ENCODE measurements at places on chromosomes 7 and 10.

DNA sequence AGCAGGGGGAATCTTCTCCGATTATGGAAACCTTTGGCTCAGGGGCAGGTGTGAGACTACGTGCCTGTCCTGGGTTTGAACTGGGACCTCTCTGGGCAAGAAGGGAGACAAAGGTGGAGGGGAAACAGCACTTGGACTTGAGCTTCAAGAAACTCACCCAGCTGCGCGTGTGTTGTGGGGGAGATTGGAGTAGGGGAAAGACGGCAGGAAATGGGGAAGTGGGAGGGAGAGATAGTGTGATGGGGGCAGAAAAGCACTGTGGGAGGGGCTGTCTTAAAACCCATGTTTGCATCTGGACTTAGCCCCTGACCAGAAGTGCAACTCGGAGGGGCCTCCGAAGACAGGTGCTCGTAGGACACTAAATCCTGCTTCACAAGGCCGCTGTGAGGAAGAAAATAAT lies 107.0 kb downstream of the HIP1 start:
- H3K4me1 ChIP-seq = peaks cover 3% of the 10 kb centered on the region
- DNase-seq = no peak
- no peak overlapping the region for H3K27ac ChIP-seq
- H3K36me3 ChIP-seq = no peaks in the 10 kb centered on the region
- no peaks in the 10 kb centered on the region for H3K27me3 ChIP-seq
- H3K4me3 ChIP-seq = no peak overlapping the region

GRCh38 chr10:114142018-114142417 lies 32.0 kb downstream of the CCDC186 start:
- H3K27me3 ChIP-seq = no peaks in the 10 kb centered on the region
- H3K36me3 ChIP-seq = peaks cover 26% of the 10 kb centered on the region
- no peak overlapping the region for H3K27ac ChIP-seq
- no peaks in the 10 kb centered on the region for H3K4me1 ChIP-seq
- no peak overlapping the region for H3K4me3 ChIP-seq

- DNase-seq = no peak
- H3K36me3 ChIP-seq = no peaks in the 10 kb centered on the region
- no peak overlapping the region for H3K27ac ChIP-seq
- no peak overlapping the region for H3K4me3 ChIP-seq
- no peaks in the 10 kb centered on the region for H3K27me3 ChIP-seq
These were observed 572.8 kb downstream of the REEP3 start for GRCh38 chr10:64093946-64094535.

DNA sequence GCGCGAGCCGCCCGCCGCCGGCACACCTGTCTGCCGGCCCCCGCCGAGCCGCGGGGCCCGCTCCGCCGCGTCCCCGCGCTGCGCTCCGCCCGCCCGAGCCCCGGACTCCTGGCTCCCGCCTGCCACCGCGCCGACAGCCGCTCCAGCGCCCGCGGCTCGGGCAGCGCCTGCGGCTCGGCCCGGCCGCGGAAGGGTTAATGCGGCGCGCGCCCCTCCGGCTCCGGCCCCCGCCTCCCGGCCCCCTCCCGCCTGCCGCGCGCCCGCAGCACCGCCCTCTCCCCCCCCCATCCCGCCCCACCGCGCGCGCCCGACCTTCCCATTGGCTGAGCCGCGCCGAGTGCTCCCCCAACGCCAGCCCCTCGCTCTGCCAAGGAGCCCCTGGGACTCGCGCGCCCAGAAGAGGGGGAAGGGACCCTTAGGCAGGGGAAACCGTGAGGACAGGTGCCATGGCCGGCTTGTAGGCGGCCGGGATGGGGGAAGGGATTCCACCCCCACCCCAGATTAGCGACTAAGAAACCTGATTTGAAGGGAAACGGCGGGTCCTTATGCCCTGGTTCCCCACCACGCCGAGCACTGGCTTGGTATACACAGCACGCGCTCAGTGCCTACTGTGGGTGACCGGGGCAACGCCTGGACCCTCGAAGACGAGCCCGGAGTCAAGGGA lies at the start of gene KCNH2:
Gene KCNH2, minus strand, starts transcription at position 196 of the 664 bp plus-strand sequence. CDS start 408 bp downstream, outside the sequence.
- no peaks in the 10 kb centered on the region for H3K36me3 ChIP-seq
- peak; percentile 80 for DNase-seq
- no peak within 1 kb of the TSS for H3K27ac ChIP-seq
- H3K4me3 ChIP-seq = peak within 1 kb of the TSS; percentile 23
- H3K27me3 ChIP-seq = peaks cover 40% of the 10 kb centered on the region

GRCh38 chr7:122764020-122764419 lies 61.3 kb upstream of the RNF148 start:
- H3K4me1 ChIP-seq = no peaks in the 10 kb centered on the region
- no peaks in the 10 kb centered on the region for H3K36me3 ChIP-seq
- H3K4me3 ChIP-seq = no peak overlapping the region
- no peak for DNase-seq
- H3K27ac ChIP-seq = no peak overlapping the region

DNA sequence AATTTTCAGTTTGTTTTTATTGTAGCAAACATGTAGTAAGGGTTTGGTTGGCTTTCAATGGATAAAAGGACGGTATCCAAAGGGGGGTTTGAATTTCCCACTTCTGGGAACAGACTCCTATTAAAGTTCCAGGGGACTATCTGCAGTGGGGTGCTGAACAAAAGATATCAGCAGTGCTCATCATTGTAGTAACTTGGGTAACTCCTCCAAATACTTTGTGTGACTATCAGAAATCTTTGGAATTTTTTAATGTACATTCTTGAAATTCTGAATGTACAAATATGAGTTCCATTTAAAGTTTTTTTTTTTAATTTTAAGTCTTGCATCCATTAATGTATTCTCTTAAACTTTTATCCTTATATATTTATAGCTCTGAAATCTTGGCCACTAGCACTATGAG lies 42.1 kb downstream of the CYP51A1 start:
- no peak for DNase-seq
- H3K4me1 ChIP-seq = no peaks in the 10 kb centered on the region
- no peaks in the 10 kb centered on the region for H3K27me3 ChIP-seq
- peaks cover 60% of the 10 kb centered on the region for H3K36me3 ChIP-seq
- H3K4me3 ChIP-seq = no peak overlapping the region

DNA sequence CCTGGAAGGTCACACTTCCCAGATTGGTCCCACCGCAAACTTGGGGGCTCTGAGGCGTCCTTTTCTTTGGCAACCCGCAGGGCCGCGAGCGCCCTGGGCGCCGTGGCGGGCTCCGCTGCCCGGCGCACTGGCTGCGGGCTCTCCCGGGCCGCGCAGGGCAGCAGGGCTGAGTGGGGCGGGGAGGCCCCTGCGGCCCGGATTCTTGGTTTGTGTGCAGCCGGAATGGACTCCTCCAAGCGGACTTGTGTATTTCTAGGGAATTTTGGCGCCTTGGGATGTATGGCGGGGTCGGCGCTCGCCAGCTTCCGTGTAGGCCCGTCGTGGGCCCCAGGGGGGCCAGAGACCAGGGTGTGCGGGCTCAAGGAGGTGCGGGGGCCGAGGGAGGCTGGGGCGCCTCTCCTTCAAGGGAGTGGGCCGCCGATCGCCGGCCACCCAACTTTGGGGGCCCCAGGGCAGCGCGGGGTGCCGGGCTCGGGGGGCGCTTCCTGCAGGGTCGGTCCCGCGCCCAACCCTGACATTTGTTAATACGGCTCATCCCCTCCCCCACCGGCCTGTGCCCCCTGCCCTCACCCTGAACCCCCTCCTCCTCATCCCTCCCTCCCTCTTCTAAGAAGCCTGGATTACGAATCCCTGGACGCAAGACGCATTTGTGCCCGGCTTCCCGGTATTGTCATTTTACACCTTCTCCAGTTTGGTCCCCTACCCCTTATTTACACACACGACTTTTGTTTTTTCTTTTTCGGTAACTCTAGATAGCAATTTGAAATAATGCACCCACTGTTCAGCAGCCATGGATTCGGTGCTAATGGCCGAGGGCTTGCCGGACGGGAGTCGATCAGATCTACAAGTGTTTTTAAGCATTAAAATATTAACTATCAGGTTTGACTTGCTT lies 2.5 kb downstream of the TCF7L2 start:
- H3K4me3 ChIP-seq = peak overlapping the region; percentile 75
- H3K27ac ChIP-seq = peak overlapping the region; percentile 91
- no peaks in the 10 kb centered on the region for H3K27me3 ChIP-seq
- peaks cover 48% of the 10 kb centered on the region for H3K4me1 ChIP-seq

- no peaks in the 10 kb centered on the region for H3K4me1 ChIP-seq
- DNase-seq = no peak
- no peaks in the 10 kb centered on the region for H3K36me3 ChIP-seq
- H3K27me3 ChIP-seq = no peaks in the 10 kb centered on the region
- no peak overlapping the region for H3K27ac ChIP-seq
- no peak overlapping the region for H3K4me3 ChIP-seq
These were observed 102.2 kb downstream of the JCAD start for GRCh38 chr10:29957236-29957635.

DNA sequence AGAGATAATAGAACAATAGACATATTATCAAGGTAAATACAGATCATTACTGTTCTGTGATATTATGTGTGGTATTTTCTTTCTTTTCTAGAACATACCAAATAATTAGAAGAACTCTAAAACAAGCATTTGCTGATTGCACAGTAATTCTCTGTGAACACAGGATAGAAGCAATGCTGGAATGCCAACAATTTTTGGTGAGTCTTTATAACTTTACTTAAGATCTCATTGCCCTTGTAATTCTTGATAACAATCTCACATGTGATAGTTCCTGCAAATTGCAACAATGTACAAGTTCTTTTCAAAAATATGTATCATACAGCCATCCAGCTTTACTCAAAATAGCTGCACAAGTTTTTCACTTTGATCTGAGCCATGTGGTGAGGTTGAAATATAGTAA lies 185.5 kb downstream of the CFTR start:
- no peak for DNase-seq
- H3K27ac ChIP-seq = no peak overlapping the region
- peaks cover 21% of the 10 kb centered on the region for H3K4me1 ChIP-seq
- no peaks in the 10 kb centered on the region for H3K36me3 ChIP-seq

DNA sequence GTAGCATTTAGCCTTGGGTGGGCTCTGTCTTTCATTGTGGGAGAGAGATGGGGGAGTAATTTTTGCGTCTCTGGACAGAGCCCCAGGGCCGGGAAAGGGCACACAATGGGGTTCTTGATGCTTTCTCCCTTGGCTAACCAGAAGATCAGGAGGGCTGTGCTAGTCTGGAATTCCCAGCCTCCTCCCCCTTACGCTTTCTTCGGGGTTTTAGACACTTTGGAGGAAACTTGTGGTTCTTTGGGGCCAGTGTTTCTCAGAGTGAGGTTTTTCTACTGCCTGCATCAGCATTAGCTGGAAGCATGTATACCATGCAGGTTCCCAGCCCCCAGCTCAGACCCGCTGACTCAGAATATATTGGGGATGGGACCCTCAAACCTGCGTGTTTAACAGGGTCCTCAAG lies 7.0 kb downstream of the NEURL1 start:
- peaks cover 13% of the 10 kb centered on the region for H3K4me1 ChIP-seq
- H3K36me3 ChIP-seq = no peaks in the 10 kb centered on the region
- DNase-seq = no peak
- peaks cover 54% of the 10 kb centered on the region for H3K27me3 ChIP-seq
- no peak overlapping the region for H3K27ac ChIP-seq

DNA sequence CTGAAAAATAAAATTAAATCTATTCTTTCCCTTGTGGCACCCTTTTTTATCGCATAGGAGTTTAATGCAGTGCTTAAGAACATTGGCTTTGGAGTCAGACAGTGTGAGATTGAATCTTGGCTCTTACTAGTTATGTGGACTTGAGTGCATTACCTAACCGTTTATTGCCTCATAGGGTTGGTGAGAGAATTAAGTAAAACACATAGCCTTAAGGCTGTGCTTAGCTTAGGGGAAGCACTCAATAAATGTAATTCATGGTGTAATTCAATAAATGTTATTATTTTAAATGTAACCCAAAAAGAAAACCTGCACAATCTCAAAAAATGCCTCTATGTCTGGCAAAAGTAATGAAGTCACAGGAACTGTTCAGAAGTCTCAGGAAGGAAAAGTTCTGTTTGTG lies 2.7 kb downstream of the STK17A start:
- H3K4me1 ChIP-seq = peaks cover 67% of the 10 kb centered on the region
- peak overlapping the region; percentile 97 for H3K27ac ChIP-seq
- H3K36me3 ChIP-seq = peaks cover 24% of the 10 kb centered on the region
- no peak for DNase-seq
- H3K4me3 ChIP-seq = peak overlapping the region; percentile 66

DNA sequence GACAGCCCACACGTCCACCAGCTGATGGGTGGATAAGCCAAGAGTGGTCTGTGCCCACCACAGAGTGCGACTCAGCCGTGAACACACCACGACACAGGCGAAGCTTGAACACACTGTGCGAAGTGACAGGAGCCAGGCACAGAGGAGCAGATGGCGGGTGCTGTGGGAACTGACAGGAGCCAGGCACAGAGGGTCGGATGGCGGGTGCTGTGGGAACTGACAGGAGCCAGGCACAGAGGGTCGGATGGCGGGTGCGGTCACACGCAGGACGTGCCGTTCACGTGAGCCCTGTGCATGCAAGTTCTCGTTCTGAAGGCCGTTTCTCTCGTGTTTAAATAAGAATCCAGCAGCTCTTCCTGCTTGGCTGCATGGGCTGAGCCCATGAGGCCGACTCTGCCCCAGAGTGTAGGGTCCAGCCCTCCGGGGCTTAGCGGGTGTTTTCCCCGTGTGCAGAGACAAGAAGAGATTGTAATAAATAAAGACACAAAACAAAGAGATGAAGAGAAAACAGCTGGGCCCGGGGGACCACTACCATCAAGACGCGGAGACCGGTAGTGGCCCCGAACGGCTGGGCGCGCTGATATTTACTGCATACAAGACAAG lies 5.9 kb upstream of the ADAP1 start:
- H3K4me1 ChIP-seq = no peaks in the 10 kb centered on the region
- no peaks in the 10 kb centered on the region for H3K27me3 ChIP-seq
- no peak for DNase-seq
- H3K36me3 ChIP-seq = no peaks in the 10 kb centered on the region
- no peak overlapping the region for H3K4me3 ChIP-seq

DNA sequence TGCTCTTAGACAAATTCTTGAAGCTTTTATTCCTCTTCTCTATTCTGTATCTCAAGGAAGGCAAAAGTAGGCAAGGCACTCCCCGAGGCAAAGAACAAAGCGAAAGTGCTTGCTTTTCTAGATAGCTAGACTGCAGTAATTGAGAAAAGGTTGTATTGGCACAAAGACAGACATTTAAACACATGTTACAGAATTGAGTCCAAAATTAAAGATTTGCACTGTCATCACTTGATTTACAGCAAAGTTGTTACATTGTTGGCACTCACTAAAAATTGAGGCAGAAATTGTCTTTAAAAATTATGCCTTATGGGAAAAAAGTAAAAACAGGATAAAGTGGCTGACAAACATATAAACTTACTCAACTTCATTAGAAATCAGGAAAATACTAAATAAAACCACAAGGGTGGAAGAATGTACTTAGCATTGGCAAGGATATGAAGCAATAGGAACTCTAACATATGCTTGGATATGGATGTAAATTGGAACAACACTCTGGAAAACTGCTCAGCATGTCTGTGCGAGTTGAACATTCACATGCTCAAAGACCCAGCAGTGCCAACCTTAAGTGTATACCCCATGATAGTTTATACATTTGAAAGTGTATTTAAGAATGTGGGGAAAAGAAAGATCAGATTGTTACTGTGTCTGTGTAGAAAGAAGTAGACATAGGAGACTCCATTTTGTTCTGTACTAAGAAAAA lies 491.3 kb downstream of the GLRX3 start:
- H3K27ac ChIP-seq = no peak overlapping the region
- DNase-seq = no peak
- H3K4me1 ChIP-seq = no peaks in the 10 kb centered on the region
- H3K4me3 ChIP-seq = no peak overlapping the region
- H3K27me3 ChIP-seq = no peaks in the 10 kb centered on the region
